Osteoblast (primary cell): ENCODE measurements at places on chromosomes 11 and 22. TPM values are rescaled to one million over a fixed set of nuclear protein-coding genes. Genes with fewer than 3 reads are reported as not detected.

Gene IL18BP
- total RNA-seq, result 4.0 and 4.4 TPM in 2 replicates

Gene SHANK3
- 0.36 and 0.59 TPM in 2 replicates for total RNA-seq

Gene CAVIN3
- total RNA-seq, result 271 and 314 TPM in 2 replicates

Gene CEND1
- not detected in 2 replicates for total RNA-seq

Gene NPTXR
- 0.72 and 1.5 TPM in 2 replicates for total RNA-seq

Gene TRIM51
- not detected in 2 replicates for total RNA-seq

Gene MMP13
- total RNA-seq, result 1.8 and 2.5 TPM in 2 replicates

Gene SCUBE2
- 1.8 and 2.7 TPM in 2 replicates for total RNA-seq

DNA sequence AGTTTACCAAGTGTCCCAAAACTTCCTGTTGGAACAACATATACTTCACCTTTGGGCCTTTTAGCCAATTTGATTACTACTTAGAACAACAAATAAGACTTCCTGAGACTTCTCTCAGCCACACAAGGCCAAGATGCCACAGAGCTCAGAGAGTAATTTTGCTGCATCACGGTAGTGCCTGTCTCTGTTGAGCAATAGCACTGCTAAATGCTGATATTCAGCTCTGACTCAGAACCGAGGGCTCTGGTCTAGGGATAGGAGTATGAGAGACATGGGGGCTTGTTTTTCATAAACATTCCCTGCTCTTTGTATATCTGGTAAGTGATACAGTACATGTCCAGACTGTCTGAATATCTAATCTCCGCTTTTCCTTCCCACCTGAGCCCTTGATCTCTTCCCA lies 260.4 kb upstream of the ARHGAP20 start:
- DNase-seq, result peak; percentile 37

- no peak for DNase-seq
Measured at GRCh38 chr11:13016415-13016814, 7.3 kb downstream of the RASSF10 start.

DNA sequence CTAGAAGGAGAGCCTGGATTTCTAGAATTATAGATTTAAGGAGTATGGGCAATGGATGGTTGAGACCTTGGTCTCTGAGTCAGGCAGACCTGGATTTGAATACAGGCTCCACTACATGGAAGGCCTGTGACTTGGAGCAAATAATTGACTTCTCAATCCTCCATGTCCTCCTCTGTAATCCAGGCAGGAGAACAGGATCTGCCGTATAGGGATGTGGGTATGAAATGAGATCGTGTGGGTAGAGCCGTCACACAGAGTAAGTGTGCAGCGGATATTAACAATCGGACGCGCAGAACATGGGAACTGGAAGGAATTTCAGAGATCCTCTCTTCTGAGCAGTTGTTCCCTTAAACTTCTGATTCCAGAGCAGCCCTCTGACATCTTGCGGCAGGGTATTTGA lies 11.5 kb upstream of the TMPRSS13 start:
- DNase-seq, result no peak

DNA sequence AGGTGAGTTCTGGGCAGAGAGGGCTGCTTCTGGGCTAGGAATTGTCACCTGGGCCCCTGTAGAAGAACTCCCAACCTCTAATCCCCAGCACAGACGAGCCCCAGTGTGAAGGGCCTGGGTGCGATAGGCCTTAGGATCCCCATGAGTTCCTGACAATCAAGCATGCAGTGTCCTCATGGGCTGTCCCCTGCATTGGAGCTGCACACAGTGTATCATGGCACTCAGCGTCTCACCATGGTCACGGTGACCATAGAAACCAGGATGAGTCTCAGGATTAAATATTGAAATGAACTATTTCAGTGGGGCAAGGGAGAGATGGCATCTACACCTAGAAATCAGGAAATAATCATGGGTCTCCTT lies 292 bp downstream of the SCGB2A1 start:
- peak; percentile 19 for DNase-seq

- peak; percentile 96 for DNase-seq
Measured at GRCh38 chr11:61294717-61295595, at the start of gene VWCE. VWCE (minus strand) TSS chr11:61295316; CDS start chr11:61295037, 279 bp downstream.
